ENCODE measurements at places on chromosomes 12 and 14. TPM values are rescaled to one million over a fixed set of nuclear protein-coding genes. Genes with fewer than 3 reads are reported as not detected.

The FGF6 gene
- total RNA-seq = not detected

The VRTN gene
- not detected for total RNA-seq

The CAPZA3 gene
- total RNA-seq = not detected

The FGF23 gene
- not detected for total RNA-seq
